ENCODE measurements at places on chromosomes 6 and 20.
A peak's percentile ranks its signal among the peaks of the same experiment; 100 is the strongest.

- DNase-seq: no peak
Observed at GRCh38 chr20:18005170-18005989, 36.6 kb downstream of the MGME1 start.

GRCh38 chr6:44042261-44042988 is 84.8 kb downstream of the MRPL14 start:
- DNase-seq: no peak

DNA sequence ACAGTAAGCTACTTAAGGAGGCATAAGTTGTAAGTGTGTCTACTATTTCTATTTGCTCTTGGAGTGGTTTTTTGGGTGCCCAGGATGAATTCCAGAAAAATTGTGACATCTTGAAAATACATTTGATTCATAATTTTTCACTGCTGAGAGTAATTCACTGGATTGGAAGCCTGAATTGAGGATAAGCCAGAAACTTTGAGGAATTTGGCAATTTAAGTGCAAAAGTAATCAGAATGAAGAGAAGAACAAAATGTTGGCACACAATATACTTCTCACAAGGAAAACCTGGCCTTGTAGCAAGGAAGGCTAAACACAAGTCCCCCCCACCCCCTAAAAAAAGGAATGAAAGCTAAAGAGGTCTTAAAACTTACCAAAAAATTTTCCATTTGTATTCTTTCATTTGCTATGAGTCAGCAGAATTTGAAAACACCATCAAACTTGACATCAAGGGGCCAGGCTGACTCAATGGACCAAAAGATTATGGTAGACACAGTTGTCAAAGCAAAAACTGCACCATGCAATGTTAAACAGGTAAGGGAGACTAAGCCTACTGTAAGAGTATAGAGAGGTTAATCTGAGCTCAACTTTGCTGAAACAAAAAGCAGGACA is 840.0 kb downstream of the FRK start:
- no peak for DNase-seq

DNA sequence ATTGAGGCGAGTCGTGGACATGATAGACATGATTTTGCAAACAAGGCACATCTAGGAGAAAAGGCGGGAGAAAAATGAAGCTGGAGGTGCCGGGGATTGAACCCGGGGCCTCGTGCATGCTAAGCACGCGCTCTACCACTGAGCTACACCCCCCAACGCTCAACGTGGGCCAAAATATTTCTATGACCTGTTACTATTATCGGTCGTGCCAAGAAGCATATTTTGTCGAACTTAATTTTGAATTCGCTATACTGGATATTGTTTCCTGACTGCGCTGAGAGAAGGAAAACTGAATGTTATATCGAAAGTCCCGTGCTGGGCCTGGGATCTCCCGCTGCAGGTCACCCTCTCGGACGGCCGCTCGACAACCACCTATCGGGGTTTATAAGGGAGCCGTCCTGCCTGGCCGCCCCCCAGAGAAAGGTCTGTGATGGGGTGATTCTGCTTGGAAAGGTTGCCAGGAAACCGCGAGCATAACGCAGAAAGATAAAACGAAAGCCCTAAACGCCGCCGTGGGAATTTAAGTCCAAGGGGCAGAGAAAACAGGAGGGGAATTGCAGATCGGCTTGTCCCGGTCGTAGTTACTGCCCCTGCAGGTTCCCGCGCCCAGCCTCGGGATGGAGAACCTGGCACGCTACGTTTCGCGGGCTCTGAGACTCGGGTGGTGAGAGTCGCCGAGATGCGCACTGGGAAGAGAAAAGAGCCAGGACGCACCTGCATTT is 60.0 kb downstream of the TRIM27 start:
- DNase-seq: peak; percentile 27

- DNase-seq: no peak
Observed at GRCh38 chr6:7215131-7215530, 97.9 kb downstream of the SSR1 start.

- no peak for DNase-seq
Observed at GRCh38 chr20:17380801-17381200, 150.4 kb downstream of the BFSP1 start.

- no peak for DNase-seq
Observed at GRCh38 chr6:47028835-47029360, 13.2 kb downstream of the ADGRF1 start.

DNA sequence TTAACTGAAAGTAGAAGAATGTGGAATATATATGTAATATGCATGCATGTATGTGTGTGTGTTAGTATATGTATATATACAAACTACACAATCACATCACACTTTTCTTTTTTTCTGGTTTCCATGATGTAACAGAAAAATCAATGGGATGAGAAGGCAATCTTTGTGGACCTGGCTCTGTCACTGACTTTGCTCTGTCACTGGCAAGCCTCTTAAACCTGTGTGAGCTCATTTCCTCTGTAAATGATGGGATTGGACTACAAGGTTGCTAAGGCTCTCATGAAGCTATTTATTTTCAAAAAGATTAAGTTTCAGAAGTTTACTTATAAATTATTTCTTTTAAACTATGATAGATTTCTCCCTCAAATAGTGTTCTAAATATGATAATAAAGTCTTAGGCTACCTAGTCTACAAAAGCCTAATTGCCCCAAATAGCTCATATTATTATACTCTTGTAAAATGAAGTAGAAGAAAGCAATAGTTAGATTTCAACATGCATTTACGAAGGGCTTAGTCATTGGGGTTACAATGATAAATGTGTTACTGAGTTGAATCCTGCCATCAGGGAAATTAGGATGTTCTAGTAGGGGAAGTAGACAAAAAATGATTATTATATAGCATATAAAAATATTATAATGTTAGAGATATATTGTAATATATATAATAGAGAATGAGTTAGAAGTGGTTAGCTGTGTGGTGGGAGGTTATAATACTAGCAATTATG is 129.3 kb downstream of the AFG1L start:
- no peak for DNase-seq

- peak; percentile 66 for DNase-seq
Observed at GRCh38 chr6:2931970-2932748, 29.1 kb upstream of the SERPINB9 start.

DNA sequence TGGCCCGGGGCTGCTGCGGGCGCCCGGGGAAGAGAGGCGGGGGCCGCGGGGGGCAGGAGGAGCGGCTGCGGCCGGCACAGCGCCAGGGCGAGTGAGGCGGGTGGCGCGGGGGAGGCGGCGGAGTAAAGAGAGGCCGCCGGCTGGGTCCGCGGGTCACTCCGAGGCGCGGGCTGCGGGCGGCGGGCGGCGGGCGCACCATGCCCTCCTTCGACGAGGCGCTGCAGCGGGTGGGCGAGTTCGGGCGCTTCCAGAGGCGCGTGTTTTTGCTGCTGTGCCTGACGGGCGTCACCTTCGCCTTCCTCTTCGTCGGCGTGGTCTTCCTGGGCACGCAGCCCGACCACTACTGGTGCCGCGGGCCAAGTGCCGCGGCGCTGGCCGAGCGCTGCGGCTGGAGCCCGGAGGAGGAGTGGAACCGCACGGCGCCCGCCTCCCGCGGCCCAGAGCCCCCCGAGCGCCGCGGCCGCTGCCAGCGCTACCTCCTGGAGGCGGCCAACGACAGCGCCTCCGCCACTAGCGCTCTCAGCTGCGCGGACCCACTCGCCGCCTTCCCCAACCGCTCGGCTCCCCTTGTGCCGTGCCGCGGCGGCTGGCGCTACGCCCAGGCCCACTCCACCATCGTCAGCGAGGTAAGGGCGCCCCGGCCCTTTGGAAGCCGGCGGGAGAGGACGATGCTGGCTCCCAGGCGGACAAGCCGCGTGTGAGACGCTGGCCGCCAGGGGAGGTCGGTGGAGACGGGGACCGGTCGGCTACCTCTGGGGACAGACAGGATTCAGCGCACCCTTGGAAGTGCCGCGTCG is at the start of gene SLC22A3:
Gene SLC22A3 (plus strand): TSS at position 156 of the 797 bp plus-strand sequence. CDS start 42 bp downstream, at position 198.
- DNase-seq: no peak

DNA sequence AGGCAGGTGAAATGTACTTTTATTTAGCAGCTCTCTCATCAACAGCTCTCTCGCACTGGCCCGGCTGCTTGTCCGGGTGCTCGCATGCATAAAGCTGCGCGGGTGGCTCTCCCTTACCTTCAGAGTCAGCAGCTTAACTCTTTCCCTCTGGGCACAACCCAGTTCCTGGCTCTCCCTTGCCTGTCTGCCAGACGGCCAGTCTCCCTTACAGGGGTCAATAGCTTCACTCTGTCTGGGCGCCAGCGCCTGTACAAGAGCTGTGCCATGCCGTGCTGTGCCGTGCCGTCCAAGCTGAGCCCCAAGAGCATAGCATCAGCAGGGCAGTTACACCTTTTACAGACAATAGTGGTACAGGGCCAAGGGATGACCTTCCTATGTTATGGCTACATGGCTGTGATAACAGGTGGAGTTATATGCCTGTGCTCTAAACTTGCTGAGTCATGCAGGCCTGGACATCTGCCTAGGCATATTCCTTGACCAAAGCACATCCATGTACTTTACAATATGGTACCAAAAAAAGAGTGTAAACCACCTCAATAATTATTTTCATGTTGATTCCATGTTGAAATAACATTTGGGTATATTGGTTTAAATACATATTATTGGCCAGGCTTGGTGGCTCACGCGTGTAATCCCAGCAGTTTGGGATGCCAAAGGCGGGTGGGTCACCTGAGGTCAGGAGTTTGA is 47.9 kb downstream of the BLTP3A start:
- no peak for DNase-seq

GRCh38 chr20:23530937-23531567 is 37.2 kb downstream of the CST9L start:
- no peak for DNase-seq

DNA sequence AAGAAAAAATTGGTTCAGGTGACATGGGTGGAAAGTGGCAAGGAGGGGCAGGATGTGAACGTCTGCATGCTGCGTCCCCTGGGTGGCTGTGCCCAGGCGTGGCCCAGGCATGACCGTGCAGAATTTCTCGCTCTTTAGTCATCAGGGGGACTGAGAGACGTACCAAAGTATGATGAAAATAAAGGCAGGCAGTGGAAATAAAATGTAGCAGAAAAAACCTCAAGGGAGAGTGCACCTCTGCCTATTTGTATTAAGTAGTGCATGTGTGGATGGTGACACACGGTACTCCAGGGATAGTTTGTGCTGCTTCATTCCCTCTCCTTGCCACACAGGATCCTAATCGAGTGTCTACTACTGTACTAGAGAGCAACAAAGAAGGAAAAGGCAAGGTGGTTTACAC is 81.1 kb downstream of the ATP9A start:
- DNase-seq: no peak

- DNase-seq: no peak
Observed at GRCh38 chr6:155461556-155461955, 5.9 kb upstream of the NOX3 start.

DNA sequence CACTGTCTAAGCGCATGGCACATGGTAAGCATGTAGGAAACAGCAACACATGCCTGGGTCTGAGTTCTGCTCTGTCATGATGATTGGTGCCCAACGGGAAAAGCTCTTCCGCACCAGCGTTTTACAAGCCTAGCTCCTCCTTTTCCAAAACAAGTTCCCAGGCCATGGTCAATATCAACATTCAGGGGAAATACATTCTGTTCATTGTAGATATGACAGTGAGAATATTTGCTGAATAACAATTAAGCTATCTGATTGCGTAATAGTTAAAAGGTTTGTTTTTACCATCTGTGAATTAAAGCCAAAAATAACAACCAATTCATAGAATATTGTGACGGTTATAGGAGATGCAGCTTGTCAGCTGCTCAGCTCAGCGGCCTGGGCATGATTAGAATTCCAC is 404.3 kb upstream of the SLC35B3 start:
- no peak for DNase-seq

DNA sequence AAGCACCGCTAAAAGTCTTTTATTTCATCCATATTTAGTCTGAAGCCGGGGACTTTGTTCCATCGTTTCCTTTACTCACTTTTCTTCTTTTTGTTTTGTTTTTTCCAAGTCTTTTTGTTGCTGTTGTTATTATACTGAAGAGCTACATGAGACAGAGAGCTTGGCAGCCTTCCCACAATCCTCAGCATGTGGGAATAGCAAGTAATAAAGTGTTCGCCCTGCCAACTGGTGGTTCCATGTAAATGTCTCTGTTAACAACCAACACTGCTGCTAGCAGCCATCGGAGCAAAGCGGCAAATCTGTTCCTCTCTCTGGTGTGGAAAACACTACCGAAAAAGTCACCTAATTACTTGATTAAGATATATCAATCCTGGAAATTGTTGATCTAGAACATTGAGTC is 437.8 kb upstream of the ID4 start:
- no peak for DNase-seq

DNA sequence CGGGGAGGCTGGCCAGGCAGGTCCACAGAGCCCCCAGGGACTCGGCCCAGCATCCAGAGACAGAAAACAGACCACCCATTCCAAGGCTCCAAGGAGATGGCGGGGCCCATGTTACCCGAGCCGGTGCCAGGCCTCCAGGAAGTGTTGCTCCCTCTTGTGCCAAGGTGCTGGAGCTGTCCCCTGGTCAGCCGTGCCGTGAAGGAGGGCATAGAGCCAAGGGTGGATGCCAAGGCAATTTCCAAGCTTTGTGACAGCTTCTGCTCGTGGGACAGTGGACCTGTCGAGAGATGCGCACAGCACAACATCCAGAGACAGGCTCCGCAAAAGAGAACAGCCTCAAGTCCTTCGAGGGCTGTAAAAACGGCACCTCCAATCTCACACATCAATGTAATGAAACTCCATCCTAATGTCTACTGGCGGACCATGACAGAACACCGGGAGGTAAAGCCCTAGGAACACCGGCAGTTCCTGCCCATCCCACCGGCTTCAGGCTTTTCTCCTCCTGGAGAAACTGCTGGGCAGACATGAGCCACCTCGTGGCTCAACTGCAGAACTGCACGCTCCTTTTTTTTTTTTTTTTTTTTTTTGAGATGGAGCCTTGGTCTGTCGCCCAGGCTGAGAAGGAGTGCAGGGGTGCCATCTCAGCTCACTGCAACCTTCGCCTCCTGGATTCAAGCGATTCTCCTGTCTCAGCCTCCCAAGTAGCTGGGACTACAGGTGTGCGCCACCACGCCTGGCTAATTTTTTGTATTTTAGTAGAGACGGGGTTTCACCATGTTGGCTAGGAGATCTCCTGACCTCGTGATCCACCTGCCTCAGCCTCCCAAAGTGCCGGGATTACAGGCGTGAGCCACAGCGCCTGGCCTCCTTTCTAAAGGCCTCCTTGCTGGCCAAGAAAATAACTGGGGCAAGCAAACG is 30.9 kb upstream of the AVP start:
- peak; percentile 48 for DNase-seq

GRCh38 chr6:2848851-2849250 is 7.2 kb upstream of the SERPINB1 start:
- peak; percentile 46 for DNase-seq

Data from T-helper 1 cell (primary cell).